WERI-Rb-1 (cell line): ENCODE measurements at places on chromosomes 12 and 14.

- DNase-seq: peak; percentile 44
These were observed at the start of gene ST8SIA1 for GRCh38 chr12:22334410-22335100. ST8SIA1 (minus strand) TSS chr12:22334707; CDS start chr12:22334232, 475 bp downstream.

GRCh38 chr12:27577688-27578087 lies 53.7 kb downstream of the PPFIBP1 start:
- no peak for DNase-seq

- DNase-seq: no peak
These were observed 161.6 kb upstream of the SOX5 start for GRCh38 chr12:24111086-24111485.

- no peak for DNase-seq
These were observed 259.6 kb upstream of the TMTC1 start for GRCh38 chr12:30043151-30043847.

DNA sequence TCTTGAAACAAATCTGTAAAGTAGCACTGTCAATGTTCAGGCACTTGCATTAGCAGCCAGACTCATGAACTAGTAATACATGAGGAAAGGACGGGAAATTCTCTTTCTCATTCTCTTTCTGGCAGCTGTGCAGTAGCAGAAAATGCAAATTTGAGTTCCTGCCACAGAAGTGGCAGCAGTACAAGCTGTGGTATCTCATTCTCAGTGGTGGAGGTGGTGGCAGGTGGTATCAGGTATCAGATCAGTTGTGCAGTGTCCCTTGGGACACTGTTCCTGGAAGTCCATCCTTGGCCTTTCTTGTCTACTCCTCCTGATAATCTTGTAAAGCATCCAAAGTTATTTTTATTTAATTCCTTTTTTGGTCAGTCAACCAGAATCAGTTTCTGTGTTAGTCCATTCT lies 103.0 kb downstream of the C12orf42 start:
- DNase-seq: no peak

DNA sequence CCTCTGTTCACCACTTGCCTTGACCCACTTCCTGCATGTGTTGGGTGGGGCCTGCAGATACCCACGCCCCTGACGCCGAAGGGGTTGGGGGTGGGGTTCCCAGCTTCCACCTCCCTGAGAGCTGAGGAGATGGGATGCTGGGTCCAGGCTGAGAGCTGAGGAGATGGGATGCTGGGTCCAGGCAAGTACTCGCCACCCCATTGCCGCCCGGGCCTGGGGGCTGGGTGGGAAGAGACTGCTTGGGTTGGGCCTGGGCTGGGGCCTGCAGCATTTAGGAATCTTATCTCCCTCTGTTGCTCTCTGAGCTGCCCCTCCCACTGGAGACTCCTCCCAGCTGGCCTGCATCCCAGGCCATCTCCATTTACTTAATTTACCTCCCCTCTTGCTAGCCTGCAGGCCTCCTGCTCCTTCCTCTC lies 17.4 kb downstream of the TEAD4 start:
- DNase-seq: no peak

DNA sequence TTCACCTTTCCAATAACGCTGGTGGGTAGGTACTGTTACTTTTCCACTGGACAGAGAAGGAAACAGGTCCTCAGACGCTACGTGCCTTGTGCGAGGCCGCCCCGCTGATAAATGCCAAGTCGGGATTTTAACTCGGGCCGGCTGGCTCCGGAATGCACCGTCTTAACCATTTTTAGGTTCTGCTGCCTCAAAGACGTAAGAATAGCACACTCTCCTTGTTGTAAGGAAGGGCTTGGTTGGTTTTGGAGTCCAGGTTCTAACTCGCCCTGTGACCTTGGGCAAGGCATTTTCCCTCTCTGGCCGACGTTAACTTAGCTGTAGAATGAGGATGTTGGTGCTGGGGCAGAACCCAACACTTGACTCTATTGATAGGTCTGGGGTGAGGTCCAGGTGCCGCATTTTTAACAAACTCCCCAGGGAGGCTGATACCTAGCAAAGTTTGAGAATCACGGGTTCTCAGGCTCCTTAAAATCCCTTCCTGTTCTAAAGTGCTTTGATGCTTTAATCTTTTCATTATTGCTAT lies 814 bp downstream of the ANKRD13A start:
- no peak for DNase-seq

DNA sequence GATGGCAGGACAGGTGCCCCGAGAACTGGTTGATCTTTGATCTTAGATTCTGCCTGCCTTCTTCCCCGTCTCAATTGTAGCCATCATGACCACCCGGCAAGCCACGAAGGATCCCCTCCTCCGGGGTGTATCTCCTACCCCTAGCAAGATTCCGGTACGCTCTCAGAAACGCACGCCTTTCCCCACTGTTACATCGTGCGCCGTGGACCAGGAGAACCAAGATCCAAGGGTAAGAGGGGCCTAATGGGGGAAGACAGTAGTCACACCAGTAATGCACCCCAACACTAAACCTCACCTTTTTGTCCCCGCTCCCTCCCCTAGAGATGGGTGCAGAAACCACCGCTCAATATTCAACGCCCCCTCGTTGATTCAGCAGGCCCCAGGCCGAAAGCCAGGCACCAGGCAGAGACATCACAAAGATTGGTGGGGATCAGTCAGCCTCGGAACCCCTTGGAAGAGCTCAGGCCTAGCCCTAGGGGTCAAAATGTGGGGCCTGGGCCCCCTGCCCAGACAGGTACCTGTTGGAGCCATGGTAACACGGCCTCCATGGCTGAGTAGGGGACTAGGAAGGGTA lies 556 bp downstream of the TROAP start:
- DNase-seq: no peak

- no peak for DNase-seq
These were observed 195.5 kb downstream of the PAX9 start for GRCh38 chr14:36857136-36857535.

DNA sequence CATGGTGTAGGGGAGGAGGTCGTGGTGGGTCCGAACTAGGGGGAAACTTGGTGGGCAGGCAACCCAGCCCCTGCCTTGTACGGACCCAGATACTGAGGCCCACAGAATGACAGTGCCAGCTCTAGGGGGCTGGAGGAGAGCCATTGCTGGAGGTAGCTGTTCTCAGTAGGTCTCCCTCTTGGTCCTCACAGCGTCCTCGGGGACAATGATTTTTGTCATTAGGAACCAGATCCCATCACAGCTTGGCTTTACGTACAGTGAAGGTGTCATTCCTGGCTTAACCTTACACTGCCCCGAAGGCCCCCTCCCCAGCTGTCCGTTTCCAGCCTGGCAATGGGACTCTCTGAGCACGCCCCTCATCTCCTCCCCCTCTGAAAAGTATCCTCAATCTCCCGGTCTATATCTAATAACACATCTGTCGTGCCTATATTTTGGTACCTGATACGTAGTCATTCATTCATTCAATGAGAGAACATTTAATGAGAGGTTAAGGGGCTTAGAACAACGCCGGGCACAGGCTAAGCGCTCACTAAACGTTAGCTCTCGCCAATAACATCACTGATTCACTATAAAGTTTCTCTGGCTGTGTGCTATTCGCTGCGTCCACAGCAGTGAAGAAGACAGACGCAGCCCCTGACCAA lies 597 bp upstream of the DYNC1H1 start:
- DNase-seq: peak; percentile 33

DNA sequence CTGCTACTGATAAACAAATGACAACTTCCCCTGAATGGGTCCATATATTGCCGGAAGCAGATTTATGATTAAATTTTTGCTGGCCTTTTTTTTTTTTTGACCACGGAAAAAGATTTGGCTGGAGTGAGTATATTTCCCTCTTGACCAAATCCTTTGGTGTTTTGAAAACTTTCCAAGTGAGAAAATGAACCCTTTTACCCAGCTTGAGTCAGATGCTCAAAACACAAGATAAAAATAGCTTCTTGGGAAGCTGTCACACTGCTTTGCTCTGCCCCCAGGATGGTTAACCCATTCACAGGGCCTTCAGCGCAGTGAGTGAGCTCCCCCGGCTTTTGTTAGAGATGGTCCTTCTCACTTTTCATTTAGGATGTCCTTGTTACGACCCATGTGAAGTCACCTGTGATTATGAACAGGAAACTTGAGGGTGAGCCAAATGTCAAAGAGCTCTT lies 224.3 kb downstream of the PELI2 start:
- no peak for DNase-seq

DNA sequence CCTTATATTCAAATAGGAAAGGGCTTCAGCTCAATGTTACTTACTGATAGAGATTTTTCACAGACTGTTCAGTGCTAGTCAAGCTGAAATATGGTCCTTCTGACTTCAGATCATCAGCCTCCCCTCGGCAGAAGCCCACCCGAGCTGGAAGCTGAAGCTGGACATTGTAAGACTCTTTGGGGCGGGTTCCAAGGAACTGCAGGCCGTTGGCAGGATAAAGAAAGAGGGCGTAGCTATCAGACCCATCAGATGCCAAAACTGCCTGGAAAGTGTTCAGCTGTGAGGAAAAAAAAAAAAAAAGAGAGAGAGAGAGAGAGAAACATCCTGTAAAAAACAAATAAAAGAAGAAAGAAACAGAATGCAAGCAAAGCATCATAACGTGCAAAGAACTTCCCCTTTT lies 8.8 kb downstream of the NID2 start:
- no peak for DNase-seq

DNA sequence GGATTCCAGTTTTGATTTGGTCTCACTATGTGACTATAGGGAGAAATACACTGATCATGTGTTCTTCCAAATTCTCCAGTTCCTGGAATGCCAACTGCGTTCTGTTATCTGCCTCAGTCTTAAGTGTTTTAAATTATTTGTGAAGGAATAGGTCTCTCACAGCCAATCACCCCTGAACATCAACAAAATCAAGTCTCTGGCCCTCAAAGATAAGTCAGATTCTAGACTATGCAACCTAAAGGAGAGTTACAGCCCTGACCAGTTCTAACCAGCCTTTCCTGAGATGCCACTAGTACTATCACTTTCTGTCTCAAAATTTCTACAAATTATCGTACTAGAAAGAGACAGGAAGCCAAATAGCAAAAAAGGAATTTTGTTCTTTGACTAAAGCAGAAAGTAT lies 22.3 kb downstream of the ZFC3H1 start:
- no peak for DNase-seq

DNA sequence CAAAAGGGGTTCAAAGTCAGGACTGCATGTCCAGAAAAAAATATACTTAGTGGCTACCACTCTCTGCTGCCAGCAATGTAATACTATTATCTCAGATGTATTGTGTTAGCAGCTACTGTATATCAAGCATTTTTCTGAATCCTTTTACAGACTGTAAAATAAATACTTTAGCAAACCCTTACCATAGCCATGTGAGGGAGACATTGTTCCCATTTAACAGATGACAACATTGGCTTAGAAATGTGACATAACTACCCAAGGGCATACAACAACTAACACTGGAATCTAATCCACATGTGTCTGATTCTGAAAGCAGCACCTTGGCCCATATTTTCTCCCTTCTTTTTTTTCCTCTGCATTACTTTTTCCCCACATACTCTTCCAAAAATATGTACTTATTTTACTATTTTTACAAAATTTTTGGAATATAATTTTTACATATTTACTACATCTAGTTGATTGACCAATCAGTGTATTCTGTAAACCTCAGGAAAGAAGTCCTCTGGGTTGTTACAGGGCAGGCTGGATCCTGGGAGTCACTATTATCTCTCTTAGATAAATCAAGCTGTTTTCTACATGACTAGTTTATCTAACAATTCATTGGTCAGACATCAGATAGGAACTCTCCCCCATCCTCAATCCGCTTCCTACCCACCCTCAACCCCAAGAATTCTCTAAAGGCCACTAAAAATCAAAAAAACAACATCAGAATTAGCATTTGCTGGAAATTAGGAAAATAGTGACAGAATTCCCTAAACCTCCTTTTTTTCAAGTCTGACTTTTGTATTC lies 154.1 kb downstream of the BTG1 start:
- DNase-seq: no peak

DNA sequence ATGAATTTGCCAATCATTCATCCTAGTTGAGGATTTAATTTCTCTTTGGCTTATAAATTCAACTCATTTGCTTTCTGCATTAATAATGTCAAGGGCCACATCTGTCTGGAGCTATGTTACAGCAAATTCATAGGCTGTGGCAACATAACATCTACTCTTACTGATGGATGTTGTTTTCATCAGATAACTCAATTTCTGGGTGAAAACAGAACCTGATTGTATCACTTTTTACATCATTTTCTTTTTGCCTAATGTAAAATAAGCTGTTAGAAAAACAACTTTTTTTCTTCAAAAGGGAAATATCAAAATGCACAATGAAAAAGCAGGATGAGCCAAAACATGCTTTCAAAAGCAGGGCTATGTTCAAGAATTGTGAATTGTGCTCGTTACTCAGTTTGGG lies 73.3 kb downstream of the HELB start:
- DNase-seq: no peak

DNA sequence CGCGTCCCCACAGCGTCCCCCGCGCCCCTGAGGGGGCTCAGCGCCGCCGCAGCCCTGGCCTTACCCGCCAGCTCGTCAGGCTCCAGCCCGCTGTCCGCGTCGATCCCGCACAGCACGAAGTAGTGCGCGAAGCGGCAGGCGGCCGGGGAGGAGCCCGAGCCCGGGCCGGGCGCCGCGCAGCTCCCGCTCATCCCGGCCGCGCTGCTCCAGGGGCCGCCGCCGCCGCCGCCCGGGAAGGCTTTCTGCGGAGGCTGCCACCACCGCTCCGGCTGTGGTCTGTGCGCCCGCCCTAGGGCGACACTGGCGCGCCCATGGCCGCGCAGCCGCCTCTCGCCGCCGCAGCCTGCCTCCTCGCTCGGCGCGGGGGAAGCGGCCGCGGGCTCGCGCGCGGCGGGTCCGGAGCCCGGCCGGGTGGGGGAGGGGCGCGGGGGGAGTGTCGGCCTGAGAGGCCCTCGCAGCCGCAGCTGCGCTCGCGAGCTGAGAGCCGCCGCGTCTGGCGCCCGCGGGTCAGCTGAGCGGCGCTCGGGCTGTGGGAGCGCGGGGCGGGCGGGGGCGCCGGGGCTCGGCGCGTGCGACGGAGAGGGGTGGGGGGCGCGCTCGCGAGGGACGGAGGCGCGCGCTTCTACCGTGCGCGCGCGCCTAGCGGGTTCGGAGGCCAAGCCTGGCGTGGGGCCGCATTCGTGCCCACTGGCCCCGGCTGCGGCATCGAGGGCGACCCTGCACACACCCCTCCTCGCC lies at the start of gene DENND5B:
DENND5B (minus strand) TSS at position 495 of the 738 bp plus-strand sequence; CDS start at position 191, 304 bp downstream.
- DNase-seq: peak; percentile 82

DNA sequence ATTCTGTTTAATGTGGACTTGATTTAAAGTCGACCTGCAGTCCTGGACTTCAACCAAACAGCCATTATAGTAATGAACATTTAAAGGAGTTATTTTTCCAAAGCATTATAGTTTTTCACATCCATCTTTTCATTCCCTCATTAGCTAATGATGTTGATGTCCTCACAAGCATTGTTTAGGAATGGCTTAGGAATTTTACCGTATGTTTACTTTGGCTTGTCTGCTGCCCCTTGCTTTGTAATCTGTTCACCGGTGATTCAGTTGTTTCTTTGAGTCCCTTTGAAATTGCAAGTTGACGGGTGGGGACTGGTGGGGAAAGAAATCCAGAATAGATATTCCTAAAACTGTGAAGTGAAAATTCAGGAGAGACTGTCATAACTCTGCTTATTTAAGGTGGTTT lies 25.4 kb downstream of the PRKCH start:
- no peak for DNase-seq

- DNase-seq: no peak
These were observed 20.6 kb downstream of the GNG2 start for GRCh38 chr14:51880835-51881580.

GRCh38 chr12:48857278-48857994 lies 5.5 kb upstream of the DDX23 start:
- DNase-seq: no peak

GRCh38 chr12:101863981-101864380 lies 13.4 kb upstream of the DRAM1 start:
- no peak for DNase-seq
